ENCODE measurements at places on chromosomes 11 and 22.
A peak's percentile ranks its signal among the peaks of the same experiment; 100 is the strongest.

GRCh38 chr11:97888641-97889040 lies 1132.1 kb upstream of the CNTN5 start:
- no peak for DNase-seq

- no peak for DNase-seq
These were observed 16.9 kb upstream of the MTCH2 start for GRCh38 chr11:47659276-47659675.

DNA sequence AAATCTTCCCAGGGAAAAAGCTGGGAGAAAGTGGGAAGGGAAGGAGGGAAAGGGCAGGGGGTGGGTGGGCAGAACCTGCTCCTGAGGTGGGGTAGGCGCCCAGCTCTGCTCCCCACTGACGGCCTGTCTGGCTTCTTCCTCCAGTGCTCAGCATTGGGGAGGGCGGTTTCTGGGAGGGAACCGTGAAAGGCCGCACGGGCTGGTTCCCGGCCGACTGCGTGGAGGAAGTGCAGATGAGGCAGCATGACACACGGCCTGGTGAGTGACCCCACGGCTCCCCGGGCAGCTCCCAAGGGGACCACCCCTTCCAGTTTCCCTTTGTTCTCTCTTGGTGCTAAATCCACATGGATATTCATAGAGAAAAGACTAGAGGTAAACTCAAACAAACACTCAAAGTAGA lies 25.9 kb downstream of the SHANK3 start:
- no peak for DNase-seq

GRCh38 chr11:34345540-34345876 lies 12.3 kb downstream of the ABTB2 start:
- no peak for DNase-seq

- no peak for DNase-seq
These were observed 7.6 kb upstream of the MCM5 start for GRCh38 chr22:35392357-35392756.

DNA sequence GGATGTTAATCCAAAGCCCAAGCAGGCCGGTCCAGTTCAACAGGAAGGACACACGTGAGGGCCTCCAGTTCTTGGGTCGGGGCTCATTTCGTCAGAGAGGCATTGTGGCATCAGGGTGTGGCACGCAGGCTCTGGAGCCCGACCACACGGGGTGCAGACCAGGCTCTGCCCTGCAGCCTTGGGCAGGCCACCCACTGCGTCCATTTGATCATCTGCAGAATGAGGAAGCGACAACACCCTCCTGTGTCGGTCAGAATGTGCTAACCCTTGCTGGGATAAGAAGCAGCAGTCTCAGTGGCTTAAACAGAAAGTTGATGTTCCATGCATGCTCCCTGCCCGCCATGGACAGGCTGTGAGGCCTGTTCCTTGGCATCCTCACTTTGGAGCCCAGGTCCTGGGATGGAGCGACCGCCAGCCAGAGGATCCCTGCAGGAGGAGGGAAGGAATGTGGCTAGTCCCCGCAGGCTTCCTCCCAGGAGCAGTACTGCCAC lies 10.8 kb downstream of the RIBC2 start:
- DNase-seq: no peak

GRCh38 chr11:86162239-86162638 lies 82.3 kb upstream of the EED start:
- DNase-seq: peak; percentile 34

Data from RKO (cell line).